Suprapubic skin (tissue), 4 donors: ENCODE measurements at places on chromosomes 4 and X.

DNA sequence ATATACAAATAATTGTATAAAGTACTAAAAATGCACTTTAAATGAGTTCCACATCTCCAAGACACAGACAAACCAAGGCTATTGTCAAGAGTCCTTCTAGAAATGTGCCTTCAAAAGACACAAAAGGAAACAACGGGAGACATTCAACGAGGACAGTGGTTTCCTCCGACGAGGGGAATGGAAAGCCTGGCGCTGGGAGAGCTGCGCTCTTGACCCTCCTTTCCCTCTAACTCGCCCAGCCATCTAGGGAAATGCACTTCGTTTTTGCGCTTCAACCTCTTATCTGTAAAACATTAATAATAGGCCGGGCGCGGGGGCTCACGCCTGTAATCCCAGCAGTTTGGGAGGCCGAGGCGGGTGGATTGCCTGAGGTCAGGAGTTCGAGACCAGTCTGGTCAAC is 37.0 kb downstream of the ZFP42 start:
- no peak for DNase-seq

GRCh38 chrX:43068639-43069038 is 290.7 kb upstream of the PPP1R2C start:
- DNase-seq, result no peak

DNA sequence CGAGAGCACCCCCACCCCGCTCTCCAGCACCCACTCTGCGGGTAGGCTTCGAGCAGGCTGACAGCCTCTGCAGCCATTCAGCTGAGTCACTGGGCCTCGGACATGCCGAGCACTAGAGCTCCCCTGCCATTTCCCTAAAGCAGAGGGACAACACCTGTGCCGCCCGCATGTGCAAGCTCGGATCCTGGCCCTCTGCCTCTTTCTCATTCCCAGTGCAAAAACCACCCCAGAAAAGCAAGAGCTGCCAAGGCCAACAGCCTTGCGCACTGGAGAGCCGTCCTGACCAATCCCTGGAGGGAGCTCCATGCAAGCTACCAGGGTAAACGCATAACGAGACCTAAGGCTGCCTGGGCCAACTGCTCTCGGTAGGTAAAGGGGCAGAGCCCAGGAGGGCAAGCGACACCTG is 5.3 kb downstream of the HCFC1 start:
- DNase-seq, result no peak

DNA sequence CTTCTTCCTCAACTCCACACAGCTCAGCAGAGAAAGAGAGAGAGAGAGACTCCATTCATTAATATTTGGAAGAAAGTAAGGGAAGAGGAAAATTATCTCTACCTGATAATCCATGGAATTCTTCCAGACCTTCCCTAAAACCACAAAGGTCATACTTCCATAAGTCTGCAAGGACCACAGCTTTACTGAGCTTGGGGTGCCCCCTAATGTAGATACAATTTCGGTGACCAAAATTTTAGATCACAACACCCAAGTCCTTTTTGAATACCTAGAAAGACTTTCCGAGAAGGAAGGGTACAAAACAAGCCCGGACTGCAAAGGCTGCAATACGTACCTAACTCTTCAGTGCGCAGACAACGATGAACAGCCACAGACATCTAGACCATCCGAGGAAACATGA is 523.9 kb downstream of the GLUD2 start:
- no peak for DNase-seq

DNA sequence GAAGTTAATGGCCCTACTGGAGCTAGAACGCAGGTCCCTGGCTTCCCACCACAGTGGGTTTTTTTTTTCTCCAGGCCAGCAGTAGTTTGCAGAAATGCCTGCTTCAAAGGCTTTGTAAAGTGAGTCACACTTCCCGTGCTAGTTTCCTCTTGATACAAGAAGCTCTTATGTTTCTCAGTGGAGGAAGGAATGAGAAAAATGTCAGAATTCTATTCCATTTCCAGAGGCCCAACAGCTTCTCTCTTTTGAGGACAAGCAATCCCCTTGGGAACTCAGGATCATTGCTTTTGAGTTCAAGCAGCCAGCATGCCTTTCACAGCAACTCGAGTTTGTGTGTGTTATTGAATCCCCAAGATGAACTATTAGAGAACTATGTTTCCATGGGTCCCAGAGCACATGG is 134.3 kb downstream of the GUCY2F start:
- no peak for DNase-seq

DNA sequence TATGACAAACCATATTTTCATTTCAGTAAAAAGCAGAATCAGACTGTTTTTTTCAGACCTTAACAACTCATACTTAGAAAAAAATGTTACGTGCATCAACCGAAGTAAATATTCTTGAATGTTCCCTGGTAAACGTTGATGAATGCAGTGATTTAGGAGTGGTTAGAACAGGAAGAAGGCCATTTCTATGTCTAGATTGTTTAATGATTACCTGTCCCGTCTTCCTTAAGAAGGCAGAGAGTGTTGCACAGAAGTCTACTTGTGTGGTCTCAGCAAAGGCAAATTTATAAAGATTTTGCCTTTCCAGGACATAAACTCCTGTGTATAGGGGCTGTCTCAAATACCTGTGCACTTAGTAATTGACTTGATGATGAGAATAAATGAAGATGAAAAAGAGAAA is 134.5 kb downstream of the MGST2 start:
- DNase-seq, result no peak

DNA sequence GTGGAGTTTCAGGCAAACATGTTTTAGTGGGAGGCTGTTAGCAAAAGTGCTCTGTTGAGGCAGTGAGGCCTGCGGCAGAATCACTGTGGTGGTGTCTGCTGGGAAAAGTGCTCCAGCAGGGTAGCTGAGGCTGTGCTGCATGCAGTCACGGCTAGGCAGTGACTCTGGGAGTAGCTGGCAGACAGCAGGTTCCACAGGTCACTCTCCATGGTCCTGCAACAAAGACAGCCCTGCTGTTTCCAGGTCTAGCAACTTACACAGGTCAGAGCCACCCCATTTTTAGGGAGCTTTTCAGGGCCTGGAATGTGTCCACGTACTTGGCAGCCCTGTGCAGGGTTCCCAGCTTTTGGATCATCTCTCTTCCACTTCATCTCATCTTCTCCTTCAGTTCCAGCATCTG is 184.3 kb downstream of the NAA11 start:
- DNase-seq, result no peak

DNA sequence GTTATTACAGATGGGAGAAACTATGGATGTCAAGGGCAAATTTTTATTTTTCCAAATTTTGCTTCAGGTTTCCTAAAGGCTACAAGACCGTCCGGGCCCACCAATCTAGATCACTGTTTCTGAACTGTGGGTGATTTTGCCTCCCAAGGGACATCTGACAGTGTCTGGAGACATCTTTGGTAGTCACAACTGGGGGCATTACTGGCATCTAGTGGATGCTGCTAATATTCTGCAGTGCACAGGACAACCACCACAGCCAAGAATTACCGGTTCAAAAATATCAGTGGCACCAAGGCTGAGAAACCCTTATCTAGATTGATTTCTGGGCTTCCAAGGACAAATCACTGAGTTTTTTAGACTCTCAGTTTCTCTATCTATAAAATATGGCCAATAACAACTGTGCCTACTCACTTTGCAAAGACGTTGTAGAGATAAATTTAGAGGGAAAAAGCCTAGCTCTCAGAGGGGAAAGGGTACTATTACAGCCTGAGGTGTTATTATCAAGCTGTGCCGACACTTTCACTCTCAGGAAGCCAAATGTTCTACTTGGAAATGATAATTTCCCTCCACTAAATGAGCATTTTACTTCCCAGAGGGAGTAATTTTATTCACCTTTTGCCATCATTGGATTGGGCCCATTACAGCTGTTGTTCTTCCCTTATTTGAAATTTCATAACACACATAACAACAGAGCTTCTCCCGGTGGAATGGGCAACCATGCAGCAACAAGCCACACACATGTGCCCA is 442.1 kb downstream of the CENPC start:
- no peak for DNase-seq

- peak; percentile 76 for DNase-seq
These were observed 7.2 kb downstream of the SH3BP2 start for GRCh38 chr4:2799971-2800690.

DNA sequence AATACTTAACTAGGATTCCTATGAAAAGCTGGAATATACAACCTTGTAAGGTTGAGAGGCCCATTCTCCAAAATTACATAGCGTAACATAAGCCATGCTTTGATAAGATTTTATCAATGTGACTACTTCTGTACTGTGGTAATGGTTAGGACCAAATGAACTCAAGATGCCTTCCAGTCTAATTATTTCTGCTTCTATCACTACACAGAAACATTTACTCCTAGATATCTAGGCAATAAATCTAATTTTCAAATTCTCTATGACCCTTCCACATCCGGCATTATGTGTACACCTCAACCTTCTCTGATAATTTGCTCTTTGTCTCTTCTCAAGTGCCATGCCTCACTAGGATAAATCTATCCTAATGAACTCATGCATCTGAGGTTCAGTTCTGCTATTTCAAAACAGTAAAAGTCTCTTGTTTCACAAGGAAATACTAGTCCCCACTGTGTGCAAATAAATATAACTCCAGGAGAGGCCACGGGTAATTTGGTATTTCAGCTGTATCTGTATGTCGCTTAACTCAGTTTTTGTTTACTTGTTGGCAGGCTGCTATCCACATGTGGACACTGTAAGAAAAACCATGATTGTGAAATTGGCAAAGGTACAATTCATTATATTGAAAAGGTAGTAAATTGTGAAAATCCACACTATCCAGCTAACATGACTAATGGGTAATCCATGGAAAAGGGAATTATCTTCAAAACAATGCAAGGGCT is 93.3 kb downstream of the PRDM5 start:
- no peak for DNase-seq

DNA sequence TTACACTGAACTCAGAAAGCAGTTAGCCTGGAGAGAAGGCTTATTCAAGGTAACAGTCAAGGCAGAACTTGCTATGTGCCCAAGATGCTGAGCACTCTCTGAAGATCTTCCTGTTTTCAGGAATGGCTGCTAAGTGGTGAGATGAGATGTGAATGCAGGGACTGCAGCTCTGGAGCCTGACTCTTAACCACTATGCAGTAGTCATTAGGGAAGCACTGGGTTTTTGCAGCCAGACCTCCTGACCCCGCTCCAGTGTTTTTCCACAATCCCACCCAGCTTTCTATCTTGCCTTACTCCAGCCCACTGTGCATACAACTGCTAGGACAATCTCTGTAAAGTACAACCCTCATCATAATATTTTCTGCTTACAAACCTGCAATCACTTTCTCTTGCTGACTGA is 95.2 kb upstream of the LNX1 start:
- no peak for DNase-seq

GRCh38 chr4:5971078-5971450 is 47.2 kb downstream of the C4orf50 start:
- DNase-seq, result peak; percentile 62

GRCh38 chrX:134026565-134027311 is 41.3 kb upstream of the GPC3 start:
- DNase-seq, result peak; percentile 53

GRCh38 chrX:32987142-32987541 is 224.2 kb downstream of the DMD start:
- DNase-seq, result no peak

DNA sequence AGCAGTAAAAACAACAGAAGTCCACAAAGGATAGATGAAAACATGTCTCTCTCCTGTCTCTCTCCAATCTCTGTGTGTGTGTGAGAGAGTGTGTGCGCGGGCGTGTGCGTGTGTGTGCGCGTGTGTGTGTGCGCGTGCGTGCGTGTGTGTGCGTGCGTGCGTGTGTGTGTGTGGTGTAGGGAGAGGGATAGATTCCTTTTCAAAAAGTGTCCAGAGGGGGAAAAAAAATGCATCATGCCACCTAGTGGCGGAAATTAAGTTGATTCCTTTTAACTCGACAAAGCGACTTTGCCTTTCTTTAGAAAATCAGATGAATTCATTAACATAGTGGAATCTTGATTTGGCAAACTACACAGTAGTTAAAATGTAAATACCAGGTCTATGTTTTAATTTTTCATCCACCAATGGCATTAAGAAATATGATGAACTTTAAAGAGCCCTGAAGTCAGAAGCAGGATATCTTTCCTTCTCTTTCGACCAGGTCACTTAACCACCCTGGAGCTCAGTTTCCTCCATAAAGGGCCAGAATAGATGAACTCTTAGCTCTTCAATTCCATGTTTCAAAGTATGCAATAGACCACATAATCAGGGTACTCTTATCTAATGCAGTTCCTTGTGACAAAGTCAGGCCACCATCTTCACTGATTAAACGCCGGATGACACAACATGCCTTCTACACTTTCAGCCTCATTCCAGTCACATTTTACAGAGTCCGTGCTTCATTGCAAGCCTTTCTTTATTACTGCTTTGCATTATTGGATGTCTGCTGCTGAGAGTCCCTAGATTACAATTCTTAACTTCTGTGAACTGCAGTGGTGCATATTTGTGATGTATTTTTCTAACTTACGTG is 162.8 kb downstream of the FBXO8 start:
- DNase-seq, result no peak

GRCh38 chrX:11481035-11481434 is 184.7 kb downstream of the ARHGAP6 start:
- DNase-seq, result no peak

DNA sequence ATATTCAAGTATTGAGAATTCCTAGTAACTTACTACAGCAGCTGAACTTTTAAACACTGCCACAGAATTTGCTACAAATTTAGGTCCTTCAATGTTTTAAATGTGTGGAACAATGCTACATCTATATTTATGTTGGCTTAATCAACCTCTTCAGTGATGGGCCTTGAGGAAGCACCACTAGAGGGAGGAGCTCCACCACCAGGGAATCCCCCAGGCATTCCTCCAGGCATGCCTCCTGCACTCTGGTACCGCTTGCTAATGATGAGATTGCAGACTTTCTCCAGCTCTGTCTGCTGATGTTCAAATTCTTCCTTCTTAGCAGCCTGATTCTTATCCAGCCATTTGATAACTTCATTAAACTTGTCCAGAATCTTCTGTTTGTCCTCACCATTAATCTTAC is 190.8 kb downstream of the HTR2C start:
- no peak for DNase-seq

- DNase-seq, result no peak
These were observed 57.9 kb downstream of the MND1 start for GRCh38 chr4:153402366-153402765.

DNA sequence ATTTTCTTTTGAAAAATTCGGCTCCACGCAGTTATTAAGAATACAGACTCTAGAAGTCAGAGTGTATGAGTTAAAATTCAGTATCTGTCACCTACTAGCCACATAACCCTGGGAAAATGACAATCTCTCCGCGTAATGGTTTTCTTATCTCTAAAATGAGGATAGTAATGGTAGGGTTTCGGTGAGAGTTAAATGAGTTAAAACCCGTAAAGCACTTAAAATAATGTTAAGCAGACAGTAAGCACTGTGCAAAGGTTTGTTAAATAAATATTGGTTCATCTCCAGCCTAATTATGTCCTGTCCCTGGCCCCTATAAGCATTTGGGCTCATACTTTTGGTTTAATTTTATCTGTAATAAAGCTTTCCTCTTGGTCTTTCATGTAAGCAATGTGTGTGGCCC is 350.8 kb upstream of the GRIA3 start:
- DNase-seq, result no peak

GRCh38 chrX:48086082-48086481 is 14.6 kb upstream of the ZNF630 start:
- no peak for DNase-seq

DNA sequence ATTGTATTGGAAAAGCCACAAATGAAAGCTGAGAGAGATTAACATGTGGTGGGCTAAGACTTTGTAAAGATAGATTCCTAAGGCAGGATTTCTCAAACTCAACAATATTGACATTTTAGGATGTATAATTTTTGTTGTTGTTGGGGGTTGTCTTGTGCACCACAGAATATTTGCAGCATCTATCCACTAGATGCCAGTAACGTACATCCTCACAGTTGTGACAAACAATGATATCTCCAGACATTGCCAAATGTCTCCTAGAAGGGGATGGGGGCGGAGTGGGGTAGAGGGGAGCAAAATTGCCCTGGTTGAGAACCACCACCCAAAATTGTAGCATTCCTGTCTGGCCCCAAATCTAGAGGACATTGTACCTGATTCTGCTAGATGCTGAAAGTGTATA is 14.7 kb upstream of the CBR4 start:
- no peak for DNase-seq
